ENCODE measurements at places on chromosomes 1 and 21.
A peak's percentile ranks its signal among the peaks of the same experiment; 100 is the strongest.

DNA sequence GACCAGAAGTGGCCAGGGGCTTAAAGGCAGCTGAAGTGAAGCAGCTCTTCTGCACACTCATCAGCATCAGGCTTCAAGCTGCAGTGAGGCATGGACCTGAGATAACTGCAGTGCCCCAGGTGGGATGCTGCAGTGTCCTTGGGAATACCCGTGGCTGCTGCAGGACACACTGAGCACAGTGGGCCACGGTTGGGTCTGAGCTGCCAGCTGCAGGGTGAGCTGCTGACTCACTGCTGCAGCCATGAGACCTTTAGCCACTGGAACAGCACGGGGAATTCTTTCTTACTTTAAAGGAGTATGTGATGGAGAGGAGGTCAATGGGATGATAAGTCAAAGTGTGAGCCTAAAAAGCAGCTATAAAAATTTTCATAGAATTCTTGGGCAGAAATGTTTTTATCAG lies 102.1 kb downstream of the XCL2 start:
- no peak for DNase-seq

DNA sequence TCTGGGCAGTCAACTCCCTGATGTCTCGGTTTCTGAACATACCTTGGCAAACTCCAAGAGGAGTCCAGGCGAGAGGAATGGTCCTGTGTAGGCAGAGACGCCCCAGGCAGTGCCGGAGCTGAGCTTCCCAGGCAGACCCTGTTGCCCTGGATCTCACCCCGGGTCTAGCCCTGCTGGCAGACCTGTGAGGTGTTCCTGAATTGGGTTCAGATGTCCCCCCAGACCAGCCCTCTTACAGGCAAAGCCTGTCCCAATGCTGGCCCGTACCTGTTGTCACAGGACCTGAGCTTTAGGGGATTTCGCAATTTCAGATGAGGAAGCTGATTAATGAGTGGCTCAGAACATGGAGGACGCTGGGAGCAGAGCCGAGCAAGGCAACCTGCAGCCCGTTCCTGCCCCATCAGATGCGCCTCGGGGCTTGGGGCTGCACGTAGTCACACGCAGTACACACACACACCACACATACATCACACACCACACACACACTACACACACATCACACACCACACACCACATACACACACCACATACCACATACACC lies 38.5 kb upstream of the PDE9A start:
- DNase-seq: peak; percentile 38

GRCh38 chr21:35644523-35644922 lies 415.8 kb downstream of the SETD4 start:
- DNase-seq: no peak

GRCh38 chr1:42364089-42364488 lies 16.5 kb upstream of the RIMKLA start:
- DNase-seq: no peak

- no peak for DNase-seq
Observed at GRCh38 chr1:87864676-87865075, 536.0 kb downstream of the LMO4 start.

GRCh38 chr1:24925963-24926362 lies 4.1 kb downstream of the RUNX3 start:
- DNase-seq: no peak

- no peak for DNase-seq
Observed at GRCh38 chr1:232968391-232968790, 18.0 kb downstream of the NTPCR start.

- DNase-seq: peak; percentile 39
Observed at GRCh38 chr21:43864962-43865539, at the start of gene AGPAT3. AGPAT3 (plus strand) TSS chr21:43865223; CDS start chr21:43959682, 94,459 bp downstream.

- no peak for DNase-seq
Observed at GRCh38 chr21:15254111-15254510, 189.3 kb upstream of the NRIP1 start.

DNA sequence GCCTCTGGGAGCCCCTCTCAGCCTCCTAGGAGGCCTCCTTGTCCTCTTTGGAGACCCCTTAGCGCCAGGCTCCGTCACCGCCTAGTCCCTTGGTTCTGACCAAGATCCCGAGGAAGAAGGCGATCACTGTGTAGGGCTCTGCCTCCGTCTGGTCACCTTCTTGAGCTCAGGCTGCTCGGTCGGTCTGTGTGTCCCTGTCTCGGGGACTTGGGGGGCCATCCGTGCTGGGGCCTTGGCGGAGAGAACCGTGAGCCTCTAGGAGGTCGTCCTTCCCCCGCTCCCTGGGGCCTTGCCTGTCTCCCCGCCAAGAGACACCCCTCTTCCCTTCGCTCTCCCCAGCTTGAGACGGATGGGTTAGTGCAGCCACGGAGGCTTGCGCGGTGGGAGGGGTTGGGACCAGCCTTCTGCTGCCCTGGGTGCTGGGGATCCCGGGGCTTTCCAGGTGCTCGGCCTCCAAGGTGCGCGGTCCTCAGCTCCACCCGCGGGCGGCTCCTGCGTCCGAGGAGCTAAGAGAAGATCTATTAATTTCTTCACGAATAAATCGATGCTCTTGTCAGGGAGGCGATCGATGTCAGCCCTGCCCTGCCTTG lies 701 bp upstream of the INSRR start:
- DNase-seq: no peak

DNA sequence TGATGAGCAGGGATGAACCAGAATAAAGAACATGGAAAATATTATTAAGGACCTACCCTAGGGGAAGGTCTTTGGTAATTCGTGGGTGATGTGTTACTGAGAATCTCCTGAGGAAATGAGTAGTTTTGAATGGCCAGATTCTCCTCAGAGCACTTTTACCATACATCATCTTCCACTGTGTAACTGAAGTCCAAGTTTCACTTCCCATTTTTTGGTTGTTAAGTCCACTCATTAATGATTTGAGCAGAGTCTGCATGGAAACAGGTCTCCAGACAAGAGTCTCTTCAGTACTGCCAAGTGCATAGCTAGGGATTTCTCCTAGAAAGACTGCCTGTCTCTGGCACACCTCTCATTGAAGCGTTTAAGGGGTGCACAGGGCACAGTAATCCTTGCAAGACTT lies 48.7 kb upstream of the PCP4 start:
- DNase-seq: no peak

DNA sequence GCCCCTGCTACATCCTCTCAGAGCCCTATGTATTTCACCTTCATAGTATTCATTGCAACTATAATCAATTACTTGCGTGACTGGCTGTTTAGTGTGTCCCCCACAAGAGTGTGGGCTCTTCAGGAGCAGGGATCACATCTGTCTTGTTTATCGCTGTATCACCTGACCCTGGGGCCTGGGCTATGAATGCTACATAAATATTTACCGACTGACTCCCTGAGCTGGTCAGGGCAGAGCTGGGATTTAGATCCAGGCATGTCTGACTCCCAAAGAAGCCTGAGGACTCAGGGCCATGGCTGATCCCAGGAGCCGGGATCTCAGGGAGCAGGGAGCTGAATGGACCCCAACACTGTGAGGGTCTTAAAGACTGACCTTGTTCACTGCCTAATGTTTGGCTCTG lies 49.7 kb downstream of the AHDC1 start:
- no peak for DNase-seq

DNA sequence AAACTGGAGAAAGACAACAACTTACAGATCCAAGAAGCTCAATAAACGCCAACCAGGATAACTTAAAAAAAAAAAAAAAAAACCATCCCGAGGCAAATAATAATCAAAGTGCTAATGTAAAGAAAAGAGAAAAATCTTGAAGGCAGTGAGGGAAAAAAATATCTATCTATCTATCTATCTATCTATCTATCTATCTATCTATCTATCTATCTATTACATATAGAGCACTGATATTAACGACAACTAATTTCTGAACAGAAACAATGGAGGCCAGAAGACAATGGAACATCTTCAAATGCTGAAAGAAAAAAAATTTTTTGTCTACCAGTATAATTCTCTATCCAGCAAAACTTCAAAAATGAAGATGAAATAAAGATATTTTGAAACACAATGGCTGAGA lies 18.0 kb downstream of the PACC1 start:
- DNase-seq: no peak

- no peak for DNase-seq
Observed at GRCh38 chr1:22114083-22115012, 28.5 kb downstream of the WNT4 start.

- no peak for DNase-seq
Observed at GRCh38 chr1:96364576-96364975, 357.0 kb upstream of the PTBP2 start.

DNA sequence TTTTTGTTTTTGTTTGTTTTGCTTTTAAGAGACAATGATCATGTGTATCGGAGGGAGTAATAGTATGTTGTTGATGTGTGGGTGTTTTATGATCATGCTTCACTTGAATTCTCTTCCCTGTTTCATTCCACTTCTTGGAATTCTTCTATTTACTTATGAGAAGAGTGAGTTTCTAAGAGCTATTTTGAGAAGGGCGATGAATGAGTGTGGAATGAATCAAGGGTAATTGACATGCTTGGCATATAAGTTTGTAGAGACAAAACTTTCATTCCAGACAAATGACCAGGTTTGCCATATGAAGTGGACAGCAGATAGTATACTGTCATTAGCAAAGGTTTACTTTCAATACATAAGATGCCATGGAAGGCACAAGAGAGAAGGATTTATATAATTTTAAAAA lies 42.3 kb upstream of the PDC start:
- DNase-seq: no peak

- DNase-seq: no peak
Observed at GRCh38 chr1:11960715-11961114, 19.5 kb upstream of the MFN2 start.

DNA sequence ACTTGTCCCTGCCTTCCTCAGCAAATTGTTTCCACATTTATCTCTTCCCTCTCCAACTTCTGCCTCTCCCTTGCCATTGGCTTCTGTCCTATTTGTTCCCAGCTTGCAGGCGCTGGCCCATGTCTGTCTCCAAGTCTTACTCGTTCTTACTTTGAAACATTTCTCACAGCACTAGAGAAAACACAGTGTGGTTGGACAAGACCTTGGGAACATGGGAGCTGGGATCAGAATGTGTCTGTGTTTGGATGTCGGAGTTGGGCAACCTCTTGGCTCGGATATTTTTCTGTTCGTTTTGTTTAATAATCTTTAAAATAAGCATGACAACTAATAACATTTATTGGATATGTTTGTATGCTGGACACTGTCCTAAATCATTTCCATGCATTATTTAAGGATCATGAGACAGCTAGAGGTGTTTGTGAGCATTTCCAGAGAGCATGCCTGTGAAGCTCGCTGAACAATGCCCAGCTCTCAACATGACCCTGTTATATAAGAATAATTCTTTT lies 5.9 kb upstream of the BRWD1 start:
- DNase-seq: no peak

GRCh38 chr1:212485571-212485912 lies 52.8 kb downstream of the NENF start:
- DNase-seq: no peak

DNA sequence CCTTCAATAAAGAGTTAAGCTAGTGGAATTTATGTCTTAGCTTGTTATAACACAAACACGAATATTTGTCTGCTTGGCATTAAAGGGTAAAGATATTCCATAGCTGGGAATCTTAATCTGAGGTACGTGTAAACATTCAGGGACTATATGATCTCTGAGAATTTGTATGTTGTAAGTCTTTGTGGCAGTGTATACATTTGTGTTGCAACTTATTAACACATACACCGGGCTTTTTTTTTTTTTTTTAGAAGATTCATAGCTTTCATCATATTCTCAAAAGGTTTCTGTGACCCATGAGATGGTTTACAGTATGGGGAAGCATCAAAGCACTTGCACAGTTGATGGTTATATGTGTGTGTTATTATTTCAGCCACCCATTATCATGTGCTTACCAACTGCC lies 3.0 kb downstream of the GGPS1 start:
- no peak for DNase-seq

- no peak for DNase-seq
Observed at GRCh38 chr1:230851291-230851691, 17.0 kb downstream of the C1orf198 start.

DNA sequence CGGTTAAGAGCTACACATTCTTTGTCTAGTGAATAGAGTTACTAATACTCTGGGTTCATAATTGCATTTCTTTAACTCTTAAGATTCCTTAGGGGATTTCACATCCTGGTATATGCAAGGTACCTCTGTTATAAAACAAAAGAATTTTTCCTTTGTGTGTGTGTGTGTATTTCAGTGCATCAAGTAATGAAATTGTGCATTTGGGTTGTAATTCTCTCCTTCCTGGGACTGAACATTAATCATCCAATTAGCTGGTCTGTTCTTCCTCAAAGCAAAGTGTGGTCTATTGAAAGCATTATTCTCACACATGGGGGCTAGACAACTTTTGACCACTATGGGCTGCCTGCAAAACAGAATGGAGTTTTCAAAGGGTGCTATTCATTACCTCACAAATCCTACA lies 74.0 kb downstream of the ZC3H11B start:
- DNase-seq: no peak

- no peak for DNase-seq
Observed at GRCh38 chr1:76635784-76636183, 231.5 kb upstream of the ST6GALNAC5 start.

DNA sequence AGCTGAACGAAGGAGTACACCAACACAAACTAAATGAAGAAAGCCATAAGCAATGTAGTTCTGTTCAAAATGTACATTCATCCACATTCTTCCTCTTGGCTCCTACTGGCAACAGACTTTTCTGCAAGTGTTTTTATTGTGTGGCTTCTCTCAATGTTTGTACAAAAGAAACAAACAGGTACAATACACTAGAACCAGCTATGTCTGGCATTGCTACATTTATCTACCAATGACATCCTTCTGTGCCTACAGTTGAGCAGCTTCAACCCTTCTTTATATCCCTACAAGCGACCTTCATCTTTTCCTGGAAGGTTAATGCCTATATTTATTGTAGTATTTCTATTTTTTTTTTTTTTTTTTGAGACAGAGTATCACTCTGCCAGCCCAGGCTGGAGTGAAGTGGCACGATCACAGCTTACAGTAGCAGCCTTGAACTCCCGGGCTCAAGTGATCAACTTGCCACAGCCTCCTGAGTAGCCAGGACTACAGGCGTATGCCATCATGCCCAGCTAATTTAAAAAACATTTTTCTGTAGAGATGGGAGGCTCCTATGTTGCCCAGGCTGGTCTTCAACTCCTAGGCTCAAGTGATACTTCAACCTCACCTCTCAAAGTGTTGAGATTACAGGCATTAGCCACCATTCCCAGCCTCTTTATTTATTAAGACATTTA lies 89.3 kb downstream of the ASH1L start:
- no peak for DNase-seq

DNA sequence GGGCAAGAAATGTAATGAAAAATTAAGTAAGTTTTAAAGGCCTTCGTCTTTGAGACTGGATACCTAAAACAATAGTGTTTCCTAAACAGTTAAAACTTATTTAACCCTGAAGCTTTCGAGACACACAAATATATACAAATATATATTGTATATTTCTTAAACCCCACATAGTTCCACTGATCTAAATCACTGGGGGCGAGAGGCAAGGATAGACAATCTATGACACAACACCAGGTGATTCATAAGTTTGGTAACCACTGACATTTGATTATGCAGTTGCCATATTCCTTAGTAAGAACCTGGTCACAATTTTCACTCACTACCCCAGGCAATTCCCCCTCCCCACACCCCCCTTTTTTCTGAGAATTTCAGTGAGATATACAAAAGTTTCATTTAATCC lies 55.3 kb upstream of the BOLA1 start:
- no peak for DNase-seq

Data from GM06990 (cell line).